Hepatocyte (in vitro differentiated cells): ENCODE measurements at places on chromosomes 3 and 15.
A peak's percentile ranks its signal among the peaks of the same experiment; 100 is the strongest.

GRCh38 chr3:58572013-58572633 is 5.1 kb downstream of the FAM107A start:
- no peak for DNase-seq

DNA sequence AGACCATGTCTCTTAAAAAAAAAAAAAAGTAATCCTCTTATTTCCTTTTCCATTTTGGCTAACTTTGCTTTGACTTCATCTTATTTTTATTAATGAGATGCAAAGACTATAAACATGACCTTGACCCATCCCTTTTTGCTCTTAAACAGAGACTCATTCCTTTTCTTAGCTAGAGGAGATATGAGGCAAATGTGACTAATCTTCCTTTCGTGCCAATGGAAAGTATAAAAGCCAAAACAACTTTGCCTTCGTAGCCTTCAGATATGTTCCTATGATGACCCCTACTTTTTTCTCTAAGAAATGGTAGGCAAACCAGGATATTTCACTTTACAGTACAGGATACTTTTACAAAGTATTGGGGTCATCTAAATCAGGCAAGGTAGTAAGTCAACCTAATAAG is 36.9 kb upstream of the GOLGB1 start:
- no peak for DNase-seq

GRCh38 chr3:185734725-185735096 is 90.1 kb downstream of the IGF2BP2 start:
- DNase-seq: no peak

DNA sequence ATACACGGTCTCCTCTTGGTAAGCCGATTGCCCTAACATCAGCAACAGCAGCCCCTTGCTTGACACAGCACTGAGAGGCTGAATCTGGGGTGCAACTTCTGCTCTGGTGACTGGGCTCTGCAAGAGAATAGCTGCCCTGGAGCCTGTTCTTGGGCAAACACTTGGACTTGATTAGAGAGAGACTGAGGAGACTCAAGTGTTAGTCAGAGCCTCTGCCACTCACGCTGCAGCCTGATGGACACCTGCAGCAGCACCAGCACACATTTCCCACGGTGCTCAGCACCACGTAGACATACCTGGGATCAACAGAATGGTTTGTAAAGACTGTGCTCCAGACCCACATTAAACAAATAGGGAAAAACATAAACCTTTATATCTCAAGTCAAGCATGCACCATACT is 35.8 kb upstream of the UMPS start:
- peak; percentile 35 for DNase-seq

DNA sequence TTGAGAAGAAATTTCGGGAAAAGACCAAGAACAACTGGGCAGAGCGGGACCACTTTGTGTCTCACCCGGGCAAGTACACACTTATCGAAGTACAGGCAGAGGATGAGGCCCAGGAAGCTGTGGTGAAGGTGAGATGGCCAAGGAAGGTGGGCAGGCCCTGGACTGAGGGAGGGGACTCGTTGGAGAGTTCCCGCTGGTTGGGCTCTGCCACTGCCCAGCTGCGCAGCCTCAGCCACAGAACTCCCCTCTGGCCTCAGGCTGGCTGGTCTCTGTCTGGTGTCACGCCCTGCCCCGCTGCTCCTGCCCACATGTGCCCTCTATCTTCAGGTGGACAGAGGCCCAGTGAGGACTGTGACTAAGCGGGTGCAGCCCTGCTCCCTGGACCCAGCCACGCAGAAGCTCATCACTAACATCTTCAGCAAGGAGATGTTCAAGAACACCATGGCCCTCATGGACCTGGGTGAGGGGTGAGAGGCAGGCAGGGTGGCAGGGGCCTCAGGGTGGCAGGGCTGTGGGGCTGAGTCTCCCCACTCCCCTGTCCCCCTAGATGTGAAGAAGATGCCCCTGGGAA is 2.4 kb downstream of the PARP3 start:
- DNase-seq: no peak

DNA sequence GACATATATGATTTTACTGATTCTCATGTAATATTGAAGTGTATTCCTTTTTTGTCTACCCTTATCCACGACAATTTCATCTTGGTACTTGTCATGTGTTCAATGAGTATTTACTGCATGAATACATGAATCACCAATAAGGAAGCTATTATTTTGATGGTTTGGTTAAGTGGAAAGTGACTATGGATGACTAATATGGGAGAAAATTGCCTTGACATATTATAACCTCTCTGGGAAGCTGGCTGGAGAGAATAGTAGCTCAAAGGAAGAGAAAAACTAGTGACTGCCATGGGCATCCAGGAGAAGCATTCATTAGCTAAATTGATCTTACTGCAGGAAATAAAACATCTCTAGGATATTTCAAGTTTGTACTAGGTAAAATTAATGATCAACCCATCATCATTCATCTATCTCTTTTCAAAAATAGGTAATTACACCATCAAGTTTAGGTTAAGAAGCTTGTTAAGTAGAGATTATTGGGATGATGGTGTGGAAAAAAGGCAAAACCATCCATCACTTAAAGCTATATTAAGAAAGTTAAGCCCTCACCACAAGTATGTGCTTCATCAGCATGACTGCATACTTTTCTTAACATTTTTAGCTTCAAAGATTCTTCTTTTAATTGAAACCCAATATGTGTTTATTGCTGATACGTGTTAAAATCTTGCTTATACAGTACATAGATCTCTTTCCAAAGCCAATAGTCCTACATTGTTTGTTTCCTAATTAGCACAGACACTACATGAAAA is 455.2 kb upstream of the ARPP21 start:
- DNase-seq: no peak

DNA sequence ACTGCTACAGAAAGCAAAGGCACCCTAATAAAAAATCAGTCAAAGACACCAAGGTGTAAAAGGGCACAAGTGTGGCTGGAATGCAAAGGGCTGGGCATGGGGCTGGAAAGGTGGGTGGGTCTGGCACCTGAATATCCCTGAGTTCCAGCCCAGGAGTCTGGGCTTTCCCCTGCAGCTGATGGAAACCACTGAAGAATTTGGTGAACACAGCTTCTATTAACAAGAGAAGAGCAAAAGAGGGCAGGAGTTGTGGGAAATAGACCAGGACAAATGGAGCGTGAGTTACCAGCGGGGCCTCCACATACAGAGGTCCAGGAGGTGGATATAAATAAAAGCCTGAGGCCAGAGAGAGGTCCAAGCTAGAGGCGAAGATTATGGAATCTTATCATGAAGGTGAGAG is 45.1 kb upstream of the TPM1 start:
- no peak for DNase-seq

DNA sequence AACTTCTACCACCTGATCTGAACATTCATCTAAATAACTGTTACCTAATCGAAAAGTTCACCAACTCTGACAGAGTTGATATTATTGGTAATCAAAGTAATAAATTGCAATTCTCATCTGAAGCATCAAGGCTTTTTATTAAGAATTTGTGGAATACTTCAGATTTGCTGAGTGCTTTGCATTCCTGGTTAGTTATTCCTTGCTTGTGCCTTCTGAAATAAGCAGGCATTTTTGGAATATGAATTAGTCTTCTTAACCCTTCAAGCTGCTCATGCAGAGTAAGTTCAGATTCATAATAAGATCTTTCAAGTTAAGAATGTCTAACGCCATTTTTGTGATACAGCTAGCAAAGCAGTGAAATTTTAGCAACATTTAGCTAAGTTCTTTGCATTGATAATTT is 188.5 kb downstream of the ALCAM start:
- no peak for DNase-seq

DNA sequence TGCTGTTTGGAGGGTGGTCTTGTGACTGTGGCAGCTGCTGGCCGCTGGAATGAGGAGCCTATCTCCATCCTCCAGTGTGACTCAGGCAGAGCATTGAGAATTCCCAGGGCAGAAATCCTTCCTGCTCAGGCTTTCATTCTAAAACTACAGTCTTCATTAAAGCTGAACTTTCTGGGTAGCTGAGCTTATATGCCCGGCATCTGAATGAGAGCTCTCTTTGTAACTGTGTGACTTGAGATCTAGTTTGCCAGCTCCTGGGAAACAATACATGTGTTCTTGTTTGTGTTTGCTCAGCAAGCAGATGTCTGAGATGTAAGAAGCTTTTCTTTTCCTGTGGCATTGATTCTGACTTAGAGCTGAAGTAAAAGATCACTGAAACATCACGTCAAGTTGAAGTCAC is 22.4 kb downstream of the RLBP1 start:
- no peak for DNase-seq

DNA sequence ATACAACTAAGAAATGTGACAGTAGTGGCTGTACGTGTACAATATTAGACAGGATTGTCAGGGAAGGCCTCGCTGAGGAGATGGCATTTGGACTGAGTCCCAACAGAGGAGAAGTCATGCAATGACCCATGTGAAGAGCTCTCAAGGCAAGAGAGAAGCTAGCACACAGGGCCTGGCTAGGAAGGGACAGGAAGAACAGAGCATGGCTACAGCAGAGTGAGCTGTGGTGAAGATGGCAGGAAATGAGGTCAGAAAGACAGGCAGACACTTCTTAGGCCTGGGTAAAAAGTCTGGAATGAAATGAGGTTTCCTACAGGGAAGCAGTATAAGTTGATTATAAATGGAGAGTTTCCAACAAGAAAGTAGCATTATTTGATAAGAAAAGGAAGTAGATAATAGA is 33.2 kb upstream of the LEKR1 start:
- DNase-seq: no peak

DNA sequence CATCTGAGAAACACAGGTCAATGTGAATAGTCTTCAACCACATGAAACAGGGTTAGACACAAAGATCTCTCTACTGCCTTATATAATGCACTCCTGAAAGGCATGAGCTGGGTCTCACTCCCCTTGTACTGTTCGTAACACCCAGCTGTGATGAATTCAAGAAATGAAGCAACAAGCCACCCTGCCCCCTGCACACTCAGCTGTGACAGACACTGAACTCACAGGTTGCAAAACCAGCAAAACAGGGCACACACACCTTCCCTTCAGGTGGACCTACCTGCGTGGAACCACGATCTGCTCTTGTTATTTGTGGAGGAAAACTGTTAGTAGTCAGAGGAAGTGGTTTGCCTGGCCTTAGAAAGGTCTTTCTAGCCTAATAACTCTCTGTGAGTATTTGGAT is 64.5 kb downstream of the CERS3 start:
- DNase-seq: no peak

DNA sequence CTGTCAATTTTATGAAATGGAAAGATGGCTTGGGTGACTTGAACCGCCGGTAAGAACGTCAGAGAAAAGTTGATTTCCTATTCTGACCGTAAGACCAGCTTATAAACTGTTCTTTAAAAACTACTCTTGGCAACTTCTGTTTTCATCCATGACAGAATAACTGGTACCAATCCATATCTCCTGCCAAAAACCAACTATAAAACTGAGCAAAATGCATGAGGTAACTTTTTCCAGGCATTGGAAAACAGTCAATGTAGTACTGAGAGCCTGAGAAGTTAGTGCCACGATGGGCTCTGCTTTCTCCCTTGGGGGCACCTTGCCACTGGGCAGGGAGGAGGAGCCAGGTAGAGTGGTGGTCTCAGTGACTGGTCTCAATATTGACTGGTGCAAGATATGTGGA is 615.2 kb upstream of the TBL1XR1 start:
- no peak for DNase-seq

DNA sequence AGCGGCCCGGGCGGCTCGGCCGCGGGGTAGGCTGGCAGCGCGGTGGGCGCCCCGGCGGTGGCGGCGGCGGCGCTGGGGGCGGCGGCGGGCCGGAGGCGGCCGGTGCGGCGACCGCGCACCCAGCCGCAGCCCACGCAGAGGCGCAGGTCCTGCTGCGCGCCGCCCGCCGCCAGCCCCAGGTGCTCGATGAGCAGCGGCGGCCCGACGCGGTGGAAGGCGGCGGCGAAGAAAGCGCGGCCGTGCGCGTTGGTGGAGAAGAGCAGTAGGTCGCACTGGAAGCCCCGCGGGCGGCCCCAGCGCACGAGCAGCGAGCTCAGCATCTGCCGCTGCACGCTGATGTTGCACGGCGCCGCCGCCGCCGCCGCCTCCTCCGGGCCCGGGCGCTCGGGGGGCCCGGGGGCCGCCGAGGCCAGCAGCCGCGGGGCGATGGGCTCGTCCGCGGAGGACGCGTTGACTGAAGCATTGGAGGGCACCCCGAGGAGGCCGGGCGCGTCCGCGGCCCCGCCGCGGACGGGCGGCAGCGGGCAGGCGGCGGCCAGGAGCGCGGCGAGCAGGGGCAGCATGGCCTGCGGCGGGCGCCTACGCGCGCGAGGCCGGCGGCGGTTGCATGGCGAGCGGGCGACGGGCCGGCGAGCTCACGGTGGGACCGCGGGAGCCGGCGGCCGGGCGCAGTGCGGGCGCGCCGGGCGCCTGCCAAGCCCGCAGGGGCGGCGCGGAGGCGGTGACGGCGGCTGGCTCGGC is 452 bp downstream of the TMEM158 start:
- peak; percentile 61 for DNase-seq

DNA sequence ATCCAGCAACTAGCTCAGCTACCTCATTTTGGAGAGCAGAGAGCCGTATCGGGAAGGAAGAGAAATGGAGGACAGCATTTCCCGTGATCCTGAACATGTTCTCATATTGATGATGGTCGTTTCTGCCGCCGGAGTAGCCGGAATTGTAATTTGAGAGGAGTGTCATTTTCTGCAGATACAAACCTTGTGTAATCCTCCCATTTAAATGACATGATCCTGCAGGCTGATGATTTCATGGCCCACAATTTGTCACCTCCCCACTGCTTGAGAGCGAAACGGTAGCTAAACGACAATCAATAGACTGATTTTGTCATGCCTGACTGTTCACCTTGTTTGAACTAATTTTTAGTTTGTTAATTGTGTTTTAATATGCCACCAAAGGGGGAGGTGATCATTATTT is 126.5 kb upstream of the CNTN6 start:
- DNase-seq: no peak

DNA sequence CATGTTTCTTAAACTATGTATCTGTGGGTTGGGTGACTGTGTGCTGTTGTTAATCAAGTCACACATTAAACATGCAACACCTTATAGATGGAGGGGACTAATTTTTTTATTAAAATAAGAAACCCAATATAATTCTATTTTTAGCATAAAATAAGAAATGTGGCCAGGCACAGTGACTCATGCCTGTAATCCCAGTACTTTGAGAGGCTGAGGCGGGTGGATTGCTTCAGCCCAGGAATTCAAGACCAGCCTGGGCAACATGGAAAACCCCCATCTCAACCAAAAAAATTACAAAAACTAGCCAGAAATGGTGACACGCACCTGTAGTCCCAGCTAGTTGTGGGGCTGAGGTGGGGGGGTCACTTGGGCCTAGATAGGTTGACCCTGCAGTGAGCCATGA is 1021.0 kb downstream of the EPHA3 start:
- DNase-seq: no peak

DNA sequence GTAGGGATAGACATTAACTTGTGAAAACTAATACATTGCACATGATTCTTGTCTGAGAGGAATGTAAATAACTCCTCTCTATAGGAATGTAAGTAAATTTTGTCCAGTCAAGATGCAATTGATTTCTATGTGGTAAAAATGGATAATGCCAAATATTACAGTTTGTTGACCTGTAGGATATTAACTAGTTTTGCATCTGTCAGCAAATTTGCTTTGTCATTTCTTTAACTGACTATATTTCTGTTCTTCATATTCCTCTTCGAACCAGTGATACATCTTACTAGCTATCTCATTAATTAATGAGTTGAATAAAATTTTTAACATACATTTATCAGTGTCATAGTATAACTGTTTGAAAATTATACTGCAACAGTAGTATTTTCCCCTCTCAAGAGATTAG is 80.4 kb downstream of the EDEM1 start:
- no peak for DNase-seq

GRCh38 chr3:123876858-123877257 is 7.3 kb downstream of the MYLK start:
- no peak for DNase-seq

- DNase-seq: peak; percentile 67
These were observed 73.9 kb downstream of the CPN2 start for GRCh38 chr3:194277104-194277785.

GRCh38 chr15:90774731-90775514 is 57.8 kb downstream of the BLM start:
- DNase-seq: no peak
